ENCODE measurements at places on chromosomes 12 and 14. TPM values are rescaled to one million over a fixed set of nuclear protein-coding genes. Genes with fewer than 3 reads are reported as not detected.

DNA sequence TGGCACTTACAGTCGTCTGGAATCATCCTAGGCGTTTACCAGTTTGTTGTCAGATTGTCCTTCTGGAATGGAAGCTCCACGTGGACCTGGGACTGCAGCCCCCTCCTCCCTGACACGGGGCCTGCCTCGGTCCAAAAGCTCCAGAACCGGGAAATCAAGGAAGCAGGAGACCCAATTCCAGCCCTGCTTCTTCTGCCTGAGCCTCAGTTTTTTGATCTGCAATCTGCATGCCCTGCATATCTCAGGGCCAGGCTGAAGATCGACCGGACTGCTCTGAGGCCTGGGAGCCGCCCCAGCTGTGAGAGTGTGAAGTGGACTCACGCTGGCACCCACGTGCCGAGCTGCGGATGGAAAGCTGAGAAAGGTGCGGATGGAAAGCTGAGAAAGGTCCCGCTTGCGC lies 98.6 kb downstream of the SETD3 start:
- DNase-seq: no peak

DNA sequence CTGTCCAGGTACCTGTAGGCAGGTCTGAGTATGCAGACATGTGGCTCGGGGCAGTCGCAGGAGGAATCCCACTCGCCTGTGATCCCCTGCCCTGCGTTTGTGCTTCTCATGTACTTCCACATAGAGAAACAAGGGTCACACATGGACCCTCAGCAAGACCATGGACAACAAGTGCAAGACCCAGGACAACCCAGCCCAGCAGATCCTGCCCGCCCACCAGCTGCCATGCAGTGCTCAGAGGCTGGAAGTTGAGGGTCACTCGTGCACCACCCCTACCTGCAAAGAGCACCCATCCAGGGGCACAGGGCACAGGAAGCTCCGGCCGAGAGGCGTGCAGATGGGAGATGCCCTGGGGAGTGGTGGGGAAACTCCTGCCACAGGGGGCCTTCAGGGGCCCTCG lies 67.5 kb upstream of the C14orf180 start:
- DNase-seq: no peak

GRCh38 chr12:75427491-75427890 lies 36.6 kb downstream of the GLIPR1L2 start:
- no peak for DNase-seq

DNA sequence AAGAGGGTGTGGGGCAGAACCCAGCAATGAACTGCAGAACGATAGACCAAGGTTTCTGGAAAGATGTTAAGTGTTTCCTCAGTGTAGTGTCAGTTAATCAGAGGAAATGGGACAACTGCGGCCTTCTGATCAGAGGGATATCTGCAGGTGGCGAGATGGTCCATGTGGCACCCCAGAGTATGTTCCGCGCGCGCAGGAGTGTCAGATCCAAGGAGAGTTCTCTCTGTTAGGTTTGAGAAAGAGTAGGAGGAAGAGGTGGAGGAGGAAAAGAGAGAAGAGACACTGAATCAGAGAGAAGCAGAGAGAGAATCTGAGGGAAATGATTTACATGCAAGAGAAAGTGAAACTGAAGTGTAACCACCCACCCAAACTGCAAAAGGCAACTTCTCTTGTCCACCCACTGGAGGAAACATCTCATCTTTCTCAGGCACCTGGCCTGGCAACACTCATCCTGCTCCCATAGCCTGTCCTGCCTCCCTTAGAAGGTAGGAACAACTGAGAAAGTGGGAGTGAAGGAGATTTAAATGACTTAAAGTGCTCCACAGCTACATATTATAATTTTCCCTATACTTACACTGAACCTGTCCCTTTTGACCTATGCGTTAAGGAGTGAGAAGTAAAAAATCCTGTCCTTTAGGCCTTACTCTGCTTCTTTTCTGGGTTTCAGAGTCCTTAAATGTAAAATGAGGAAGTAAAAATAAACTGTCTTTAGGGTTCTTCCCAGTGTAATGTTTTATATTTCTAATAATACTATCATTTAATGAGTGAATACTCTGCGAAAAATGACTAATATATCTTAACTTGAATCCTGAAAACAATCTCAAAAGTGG lies 6.8 kb upstream of the TESPA1 start:
- no peak for DNase-seq

- no peak for DNase-seq
These were observed 126.7 kb downstream of the PRKD1 start for GRCh38 chr14:29800961-29801360.

GRCh38 chr12:112317481-112317880 lies 64.8 kb downstream of the HECTD4 start:
- DNase-seq: no peak

DNA sequence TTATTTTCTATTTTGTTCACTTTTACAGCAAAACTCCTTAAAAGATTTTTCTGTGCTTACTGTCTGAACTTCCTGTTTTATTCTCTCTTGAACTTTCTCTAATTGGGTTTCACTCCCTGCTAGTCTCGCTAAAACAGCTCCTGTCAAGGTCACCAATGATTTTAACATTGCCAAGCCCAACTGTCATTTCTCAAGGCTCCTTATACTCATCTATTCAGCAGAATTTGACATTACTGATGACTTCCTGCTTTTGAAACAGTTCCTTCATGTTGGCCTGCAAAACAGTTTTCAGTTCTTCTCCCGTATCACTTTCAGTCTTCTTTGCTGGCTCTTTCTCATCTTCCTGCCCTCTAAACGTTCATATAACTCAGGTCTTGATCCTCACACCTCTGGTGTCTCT lies 268.5 kb upstream of the USP15 start:
- DNase-seq: no peak

The TEX52 gene
- total RNA-seq: not detected

The TAMALIN gene
- 2.0 TPM for total RNA-seq

The MIP gene
- not detected for total RNA-seq

The SYNE2 gene
- total RNA-seq: 2.6 TPM

The NUP37 gene
- 187 TPM for total RNA-seq
